ENCODE measurements at places on chromosomes 3 and 15.

DNA sequence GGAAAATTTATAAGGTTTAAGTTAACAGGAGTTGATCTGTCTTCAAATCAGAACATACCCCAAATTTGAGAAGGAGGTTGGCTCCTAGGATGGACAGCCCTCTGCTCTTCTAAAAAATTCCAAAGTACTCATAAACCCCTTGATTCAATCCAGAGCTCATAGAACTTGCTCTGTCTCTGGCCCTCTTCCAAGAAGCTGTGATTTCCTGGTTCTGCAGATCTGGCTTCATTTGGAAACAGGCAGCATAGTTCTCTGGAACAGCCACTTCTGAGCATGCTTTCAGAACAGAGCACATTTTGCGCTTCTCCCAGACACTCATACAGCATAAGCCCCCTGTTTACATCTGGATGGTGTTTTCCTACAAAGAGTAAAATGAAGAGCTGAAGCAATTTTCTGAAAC, 96.7 kb downstream of the KBTBD8 start:
- DNase-seq, result no peak

- no peak for DNase-seq
Observed at GRCh38 chr3:53554559-53555067, 60.2 kb downstream of the CACNA1D start.

DNA sequence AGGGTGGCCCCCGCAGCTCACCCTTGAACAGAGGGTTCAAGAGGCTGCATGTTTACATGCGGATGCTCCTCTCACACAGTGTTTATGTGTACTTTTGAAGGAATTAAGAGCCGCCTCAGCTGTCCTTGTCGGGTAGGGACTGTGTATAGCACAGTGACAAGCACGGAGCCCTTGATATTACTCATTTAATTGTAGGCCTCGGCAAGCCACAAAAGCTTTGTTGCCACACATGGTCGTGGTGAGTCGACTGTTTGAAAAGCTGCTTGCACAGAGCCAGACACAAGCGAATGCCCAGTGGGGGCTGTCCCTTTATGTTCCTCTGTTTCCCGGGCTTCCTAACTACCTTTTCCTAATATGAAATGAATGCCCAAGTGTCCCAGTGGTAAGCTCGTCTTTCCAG, 4.5 kb downstream of the ESYT3 start:
- DNase-seq, result no peak

DNA sequence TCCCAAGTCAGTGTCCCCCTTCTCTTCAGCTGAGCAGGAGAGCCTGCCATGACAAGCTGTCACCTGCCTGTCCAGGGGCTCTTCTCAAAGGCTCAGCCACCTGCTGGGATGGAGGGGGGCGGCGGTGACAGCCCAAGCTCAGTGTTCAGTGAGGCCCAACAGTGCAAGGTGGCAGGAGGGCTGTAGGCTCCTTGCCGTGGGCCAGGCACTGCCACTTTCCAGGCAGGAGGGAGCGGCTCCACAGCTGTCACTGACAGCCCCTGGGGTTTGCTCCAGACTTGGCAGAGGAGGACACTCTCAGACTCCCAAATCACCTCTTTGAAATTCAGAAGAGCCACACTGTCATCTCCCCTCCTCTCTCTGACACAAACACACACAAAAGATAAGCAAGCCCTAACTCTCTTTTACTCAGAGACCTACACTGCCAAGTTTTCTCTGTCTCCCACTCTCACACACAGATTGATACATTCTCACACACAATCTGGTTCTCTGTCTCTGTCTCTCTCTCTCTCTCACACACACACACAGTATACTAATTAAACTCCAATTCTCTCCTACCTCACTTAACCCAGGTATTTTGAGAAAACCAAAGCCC, 443.3 kb downstream of the EPHB1 start:
- no peak for DNase-seq

DNA sequence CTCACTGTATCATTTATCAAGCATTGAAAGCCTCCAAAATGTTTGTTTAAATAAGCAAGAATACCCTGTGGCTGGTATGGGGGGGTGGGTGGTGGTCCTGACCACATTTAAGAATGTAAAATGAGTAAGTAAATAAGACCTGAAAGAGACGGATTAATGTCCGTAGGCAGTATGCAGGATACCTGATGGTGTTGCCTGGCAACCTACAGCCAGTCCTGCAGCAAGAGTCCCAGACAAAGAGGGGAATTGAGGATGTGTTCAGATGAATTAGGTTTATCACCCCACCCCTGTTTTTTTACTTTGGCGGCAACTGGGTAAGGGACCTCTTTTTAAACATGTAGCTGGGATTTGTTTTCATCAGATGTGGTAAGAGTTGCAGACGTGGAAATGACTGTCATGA, 99.8 kb upstream of the BFSP2 start:
- no peak for DNase-seq

GRCh38 chr15:101213147-101213546, 38.7 kb downstream of the CHSY1 start:
- DNase-seq, result no peak

DNA sequence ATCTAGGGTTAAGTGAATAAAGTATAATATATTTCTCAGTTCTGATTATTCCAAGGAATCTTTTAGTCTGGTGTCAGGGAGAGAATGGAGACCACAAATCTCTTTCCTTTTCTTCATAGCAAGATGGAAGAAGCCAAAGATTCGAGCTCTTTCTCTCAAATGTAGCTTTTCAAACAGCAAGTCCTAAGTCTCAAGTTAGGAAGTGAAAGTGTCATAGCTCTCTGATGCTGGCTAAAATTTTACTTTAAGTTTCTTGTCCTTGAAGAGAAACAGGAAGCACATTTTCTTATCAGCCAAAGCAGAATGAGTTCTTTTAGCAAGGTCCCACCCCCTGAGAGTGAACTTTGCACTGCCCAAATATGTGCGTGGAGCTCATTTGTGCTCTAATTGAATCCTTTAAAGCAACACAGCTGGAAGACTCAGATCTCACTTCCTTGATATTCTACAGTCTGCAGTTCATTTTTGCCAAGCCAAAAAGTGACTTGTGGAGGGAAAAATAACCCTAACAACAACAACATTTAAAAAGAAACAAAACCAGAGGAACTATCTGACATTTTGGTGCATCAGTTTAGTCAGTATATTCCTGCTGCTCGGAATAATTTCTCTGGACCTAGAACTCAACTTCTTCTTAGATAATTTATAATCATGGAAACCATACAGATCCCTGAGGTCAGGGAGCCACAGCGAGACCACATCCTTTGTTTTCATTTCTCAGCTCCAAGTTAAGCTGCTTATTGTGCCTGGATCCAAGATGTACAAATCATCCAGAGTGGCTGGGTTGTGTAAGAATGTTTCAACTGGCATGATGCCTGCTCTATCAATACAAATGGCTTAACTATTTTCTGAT, 238.7 kb upstream of the P2RY1 start:
- DNase-seq, result no peak

DNA sequence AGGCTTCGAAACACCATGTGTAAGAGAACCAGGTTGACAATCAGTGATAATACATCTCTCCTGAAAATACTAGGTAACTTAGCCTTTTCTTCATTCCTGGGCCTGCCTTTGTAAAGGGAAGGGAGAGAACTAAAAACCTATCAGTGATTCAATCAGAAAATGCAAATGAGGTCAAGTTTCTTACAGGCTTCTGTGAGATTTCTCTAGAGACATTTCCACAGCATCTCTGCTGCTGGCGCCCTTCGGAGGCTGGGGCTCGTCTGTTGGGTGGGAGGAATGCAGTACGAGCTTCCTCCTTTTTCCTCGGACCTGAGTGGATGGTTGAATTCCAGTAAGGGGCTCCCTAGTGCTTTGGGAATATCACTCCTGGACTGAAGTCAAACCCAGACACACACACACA, 340.4 kb upstream of the ICE2 start:
- DNase-seq, result no peak

DNA sequence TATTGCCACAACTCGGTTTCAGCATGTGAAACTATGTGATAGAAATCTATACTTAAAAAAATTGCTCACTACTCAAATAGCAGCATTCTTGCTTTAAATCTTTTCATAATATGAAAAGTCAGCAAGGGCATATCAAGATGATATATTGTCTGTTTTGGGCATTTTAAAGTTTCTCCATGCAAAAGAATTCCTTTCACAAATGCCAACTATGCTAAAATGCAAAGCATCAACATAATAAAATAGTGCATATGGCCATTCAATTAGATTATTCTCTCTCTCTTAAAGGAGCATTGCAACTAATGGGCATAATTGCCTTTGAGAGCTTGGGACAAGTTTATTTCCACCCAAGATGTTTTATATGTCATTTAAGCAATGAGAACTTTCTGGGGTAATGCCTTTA, 475.1 kb downstream of the ZPLD1 start:
- no peak for DNase-seq

GRCh38 chr3:119933207-119933606, 151.3 kb downstream of the NR1I2 start:
- DNase-seq, result no peak

GRCh38 chr3:42601896-42602581, 1.6 kb downstream of the NKTR start:
- no peak for DNase-seq

DNA sequence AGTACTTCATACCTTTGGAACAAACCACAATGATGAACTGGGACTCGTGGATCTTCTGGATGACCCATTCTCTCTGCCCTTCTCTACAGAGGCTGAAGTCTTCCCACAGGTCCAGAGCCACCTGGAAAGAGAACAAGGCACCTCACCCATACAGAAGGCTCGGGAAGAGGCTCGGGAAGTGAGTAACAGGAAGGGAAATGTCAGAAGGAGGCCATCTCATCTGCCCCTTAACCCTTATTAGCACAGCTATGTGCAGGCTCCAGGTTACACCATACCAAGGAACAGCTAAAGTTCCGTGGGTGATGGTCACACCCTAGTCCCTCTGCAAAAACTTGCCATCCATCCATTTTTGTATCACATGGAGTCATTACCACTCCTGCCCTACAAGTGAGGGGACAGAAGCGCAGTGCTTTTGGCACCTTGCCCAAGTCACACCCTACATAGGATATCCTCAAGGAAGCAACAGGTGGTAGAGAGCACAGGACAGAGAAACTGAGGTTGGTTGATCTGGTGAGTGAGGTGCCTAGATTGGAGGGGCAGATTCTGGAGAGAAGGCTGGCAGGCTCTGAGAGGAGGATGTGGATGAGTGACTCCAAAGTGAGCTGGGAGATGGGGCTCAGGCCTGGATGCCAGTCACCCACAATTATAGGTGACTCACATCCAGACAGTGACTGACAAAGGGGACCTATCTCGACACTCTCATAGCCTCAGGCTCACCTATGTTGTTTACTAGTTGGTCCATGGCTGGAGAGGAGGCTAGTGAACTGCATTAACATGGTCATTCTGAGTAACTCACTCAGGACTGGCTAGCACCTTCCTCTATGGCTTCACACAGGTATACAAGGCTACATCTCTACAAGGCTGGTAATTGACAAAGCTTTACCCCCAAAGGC, 38.2 kb downstream of the SPATA12 start:
- DNase-seq, result no peak

DNA sequence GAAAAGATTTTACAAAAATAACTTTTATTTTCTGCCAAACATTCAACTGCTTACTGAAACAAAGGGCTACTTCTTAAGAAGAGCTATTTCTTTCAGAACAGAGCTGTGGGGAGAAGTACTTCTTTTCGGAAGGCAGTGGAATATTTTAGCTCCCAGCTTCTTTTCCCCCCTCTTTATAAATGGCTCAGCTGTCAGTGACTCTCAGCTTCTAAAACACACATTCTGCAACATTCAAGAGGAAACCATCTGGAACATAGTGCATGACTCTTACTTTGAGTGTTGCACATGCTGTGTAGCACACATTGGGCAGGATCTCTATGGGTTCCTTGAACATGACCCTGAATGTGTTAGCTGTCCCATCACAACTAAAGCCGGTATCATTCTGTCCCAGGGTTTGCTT, 7.0 kb upstream of the C15orf40 start:
- no peak for DNase-seq

GRCh38 chr3:38657369-38657768, 7.9 kb upstream of the SCN5A start:
- DNase-seq, result no peak

GRCh38 chr3:33186524-33187367, 31.9 kb downstream of the SUSD5 start:
- DNase-seq, result no peak

DNA sequence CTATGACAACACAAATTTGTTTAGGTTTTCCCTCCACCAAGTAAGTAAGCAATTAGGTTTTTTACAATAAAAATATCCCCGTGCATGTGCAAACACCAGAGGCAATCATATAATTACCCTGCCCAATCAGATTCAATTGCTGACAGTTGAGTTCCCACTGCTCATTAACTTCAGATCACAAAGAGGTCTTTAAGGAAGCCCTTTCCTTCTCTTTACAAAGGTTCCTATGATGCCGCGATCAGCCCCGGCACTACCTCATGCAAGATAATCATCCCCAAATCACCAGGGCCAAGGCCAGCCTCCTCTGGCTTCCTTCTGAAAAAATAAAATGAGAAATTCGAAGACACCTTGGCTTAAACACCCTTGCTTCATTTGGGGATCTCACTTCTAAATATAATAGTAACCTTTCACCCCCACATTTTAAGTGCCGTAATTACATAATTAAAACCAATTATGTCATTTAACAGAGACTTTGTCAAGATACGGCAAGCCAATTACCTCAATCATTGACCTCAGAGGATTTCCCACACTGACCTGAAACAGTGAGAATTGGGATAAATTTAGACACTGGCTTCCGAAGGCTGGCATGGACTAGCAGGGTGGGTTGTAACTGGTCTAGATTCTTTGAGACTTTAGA, 121.3 kb upstream of the WNT5A start:
- DNase-seq, result no peak

DNA sequence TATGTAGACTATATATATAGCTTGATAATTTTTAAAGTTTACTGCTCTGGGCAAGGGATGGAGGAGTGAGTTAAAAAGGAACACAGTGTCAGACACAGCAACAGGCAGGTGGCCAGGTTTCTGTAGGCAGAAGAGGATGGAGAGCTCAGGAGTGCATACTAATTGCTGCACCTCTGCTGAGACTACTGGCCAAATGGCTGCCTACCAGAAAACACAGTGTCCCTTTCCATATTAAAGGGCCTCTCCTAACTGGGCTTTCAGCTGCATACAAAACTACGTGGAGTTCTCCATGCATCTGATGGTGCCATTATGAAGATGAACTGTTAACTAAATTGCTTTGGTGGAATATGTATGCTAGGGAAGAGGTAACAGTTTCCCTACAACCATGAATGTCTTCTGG, 1.8 kb downstream of the ATP13A4 start:
- DNase-seq, result peak; percentile 3

DNA sequence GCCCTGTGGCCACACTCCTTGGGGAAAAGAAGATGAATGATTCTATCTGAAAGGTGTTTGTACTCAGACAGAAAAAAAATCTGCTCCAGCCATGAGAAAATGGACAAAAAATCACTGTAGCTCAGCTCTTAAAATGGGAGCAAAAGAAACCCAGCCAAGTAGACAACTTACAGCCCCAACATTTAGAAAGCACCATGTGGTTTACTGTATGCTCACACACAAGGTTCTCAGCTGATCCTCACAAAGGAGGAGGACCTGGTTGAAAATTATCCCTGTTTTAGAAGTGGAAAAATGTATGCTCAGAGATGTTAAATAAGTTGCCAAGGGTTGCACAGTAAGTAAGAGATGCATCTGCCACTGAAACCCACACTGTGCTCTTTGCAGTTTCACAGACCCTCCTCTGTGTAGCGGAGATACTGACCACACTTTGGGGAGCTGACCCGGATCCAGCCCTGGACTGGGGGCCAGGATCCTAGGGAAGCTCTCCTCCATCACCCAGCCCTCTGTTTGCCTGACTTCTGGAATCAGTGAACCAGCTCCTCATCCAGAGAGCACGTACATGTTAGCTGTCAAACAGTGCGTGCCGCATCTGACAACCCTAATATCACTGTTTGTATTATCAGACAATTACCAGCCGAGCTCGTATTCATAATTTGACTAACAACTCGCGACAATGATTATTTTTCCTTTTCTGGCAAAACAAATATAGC, 32.7 kb upstream of the TPRG1 start:
- DNase-seq, result no peak
